ENCODE measurements at places on chromosomes 12 and 14.

DNA sequence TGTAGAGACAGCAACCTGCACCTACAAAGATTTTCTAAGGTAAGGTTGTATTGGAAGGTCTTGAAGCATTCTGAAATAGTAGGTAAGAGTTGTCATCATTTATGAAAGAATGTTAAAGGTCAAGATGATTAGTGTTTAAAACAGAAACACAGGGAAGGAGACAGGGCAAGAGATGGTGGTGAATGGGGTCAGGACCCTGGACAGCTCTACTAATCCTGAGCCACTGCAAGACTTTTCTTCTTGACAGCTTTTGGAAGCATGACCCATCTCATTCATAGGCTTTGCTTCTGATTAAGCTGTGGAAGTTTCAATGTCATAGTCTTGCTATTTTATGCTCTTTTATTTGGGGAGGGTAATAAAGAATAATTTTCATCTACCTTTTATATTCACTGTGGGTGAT, 75.5 kb upstream of the CAND1 start:
- peak; percentile 35 for DNase-seq

GRCh38 chr12:51676875-51677274, 85.8 kb downstream of the SCN8A start:
- no peak for DNase-seq

- DNase-seq, result peak; percentile 77
Measured at GRCh38 chr14:105087963-105088811, 23.0 kb upstream of the GPR132 start.

GRCh38 chr12:1695886-1696670, 5.2 kb downstream of the ADIPOR2 start:
- DNase-seq, result no peak

GRCh38 chr14:53217316-53217994, 64.3 kb upstream of the DDHD1 start:
- DNase-seq, result peak; percentile 83

- DNase-seq, result no peak
Measured at GRCh38 chr14:101561145-101561896, at the start of gene DIO3. Gene DIO3, plus strand, starts transcription at chr14:101561495.

- DNase-seq, result peak; percentile 82
Measured at GRCh38 chr14:24307575-24308341, at the start of gene CIDEB. Gene CIDEB, minus strand, starts transcription at chr14:24307977. Its CDS starts 119 bp downstream, at chr14:24307858.

DNA sequence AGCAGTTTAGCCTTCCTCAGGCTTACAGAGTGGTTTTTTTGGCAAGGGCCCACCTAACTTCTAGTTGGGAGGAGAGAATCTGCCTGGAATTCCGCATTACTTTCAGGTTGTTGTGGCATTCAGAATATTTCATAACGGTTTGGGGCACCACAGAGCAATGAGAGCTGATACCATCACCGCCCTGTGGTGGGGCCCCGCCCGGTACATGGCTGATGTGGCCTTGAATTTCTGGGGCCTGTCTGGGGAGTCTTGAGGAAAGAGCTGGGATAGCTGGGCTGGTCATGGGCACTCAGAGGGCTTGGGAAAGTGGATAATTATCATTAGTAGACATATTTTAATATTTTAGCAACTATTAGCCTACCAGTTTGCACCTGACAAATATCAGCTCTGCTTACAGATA, 4.2 kb downstream of the TESPA1 start:
- peak; percentile 35 for DNase-seq

DNA sequence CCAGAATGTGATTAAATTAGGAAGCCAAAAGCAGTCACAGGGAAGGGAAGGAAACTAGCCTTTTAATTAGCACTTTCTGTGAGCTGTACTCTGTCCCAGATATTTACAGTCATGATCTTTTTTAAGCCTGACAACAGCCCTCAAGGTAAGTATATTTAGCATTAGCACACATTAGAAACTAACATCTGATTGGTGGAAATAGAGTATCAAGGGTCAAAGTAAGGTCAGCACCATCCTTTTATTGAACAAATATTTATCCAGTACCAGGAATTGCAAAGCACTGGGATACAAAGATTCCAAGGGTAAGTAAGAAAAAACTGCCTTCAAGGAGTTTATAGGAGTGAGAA, 28.2 kb downstream of the RPGRIP1 start:
- no peak for DNase-seq

DNA sequence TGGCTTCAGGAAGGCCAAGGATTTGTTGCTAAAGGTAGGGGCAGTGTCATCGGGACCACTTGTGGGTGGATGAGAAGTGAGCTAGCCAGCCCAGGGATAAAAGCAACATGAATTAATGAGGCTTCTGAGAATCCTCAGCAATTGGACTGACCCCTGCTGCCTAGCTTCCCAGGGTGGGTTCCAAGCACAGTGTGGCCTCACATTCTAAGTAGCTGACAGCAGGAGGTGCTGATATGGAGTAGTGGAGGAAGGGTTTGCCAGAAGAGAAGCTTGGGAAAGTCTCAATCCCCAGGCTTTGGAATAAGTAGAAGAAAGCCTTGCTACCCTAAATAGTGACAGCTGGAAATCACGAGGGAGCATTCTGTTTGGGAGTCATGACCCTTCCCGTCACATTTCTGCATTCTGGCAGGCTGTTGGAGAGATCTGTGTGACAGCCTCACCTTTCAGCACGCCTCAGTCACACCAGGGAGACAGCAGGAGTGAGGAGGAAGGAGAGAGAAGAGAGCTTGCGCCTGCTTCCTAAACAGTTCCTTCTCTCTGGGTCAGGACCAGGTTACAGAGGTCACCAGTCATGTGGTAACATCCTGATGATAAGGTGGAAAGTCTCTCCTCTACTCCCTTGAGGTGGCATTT, 31.2 kb downstream of the DACT1 start:
- no peak for DNase-seq

DNA sequence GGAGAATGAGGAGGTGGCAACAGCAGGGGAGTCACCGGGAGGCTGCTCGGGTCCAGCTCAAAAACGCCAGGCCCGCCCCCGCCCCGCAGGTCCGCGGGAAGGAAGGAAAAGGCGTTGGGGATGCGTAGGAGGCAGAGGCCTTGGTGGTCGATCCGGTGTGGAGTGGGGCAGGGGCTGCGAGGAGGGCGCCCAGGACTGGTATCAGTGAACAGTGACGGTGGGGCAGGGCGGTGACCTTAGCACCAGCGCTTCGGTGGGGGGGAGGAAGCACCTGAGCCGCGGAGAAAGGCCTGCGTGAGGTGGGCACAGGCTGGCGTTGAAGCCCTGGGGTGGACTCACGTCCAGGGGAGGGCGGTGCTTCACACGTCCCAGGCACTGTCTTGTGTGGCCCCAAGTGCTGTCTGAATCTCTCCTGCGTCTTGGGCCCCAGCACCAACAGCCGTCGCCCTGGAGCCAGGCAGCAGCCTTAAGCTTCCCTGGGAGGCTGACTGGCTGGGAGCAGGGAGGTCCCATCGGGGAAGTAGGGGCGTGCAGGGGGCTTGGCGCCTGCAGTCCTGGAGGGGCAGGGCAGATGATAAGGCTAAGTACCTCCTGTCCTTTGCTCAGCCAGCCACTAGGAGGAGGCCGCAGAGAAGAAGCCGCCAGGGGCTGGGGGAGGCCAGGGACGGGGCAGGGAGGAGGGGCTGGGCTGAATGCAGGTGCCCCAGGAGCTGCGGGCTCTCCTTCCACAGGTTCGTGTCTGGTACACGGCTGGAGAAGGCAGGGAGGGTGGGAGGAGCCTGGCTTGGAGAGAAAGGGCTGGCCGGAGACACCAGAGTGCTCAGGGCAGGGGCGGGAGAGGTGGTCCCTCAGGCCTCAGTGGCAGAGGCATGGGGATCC, 26.5 kb downstream of the ZBTB42 start:
- peak; percentile 72 for DNase-seq

GRCh38 chr12:97640826-97641225, 178.2 kb downstream of the RMST start:
- no peak for DNase-seq

DNA sequence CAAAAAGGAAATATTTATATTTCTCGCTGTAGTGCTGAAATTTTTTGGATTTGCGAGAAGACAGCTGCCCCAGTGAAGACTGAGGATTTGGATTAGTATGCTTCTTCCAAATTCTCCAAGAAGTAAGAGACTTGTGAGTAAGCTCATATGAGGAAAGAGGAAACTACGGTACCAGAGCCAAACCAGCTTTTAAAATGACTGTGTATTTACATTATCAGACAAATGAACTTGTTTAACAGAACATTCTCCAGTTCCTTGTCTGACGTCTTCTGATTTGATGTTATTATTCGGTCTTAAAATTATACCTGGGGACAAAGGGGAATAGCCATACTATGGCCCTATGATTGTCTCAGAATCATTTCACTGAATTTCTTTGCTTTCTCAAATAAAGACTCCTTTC, 8.0 kb downstream of the CLEC12B start:
- no peak for DNase-seq

DNA sequence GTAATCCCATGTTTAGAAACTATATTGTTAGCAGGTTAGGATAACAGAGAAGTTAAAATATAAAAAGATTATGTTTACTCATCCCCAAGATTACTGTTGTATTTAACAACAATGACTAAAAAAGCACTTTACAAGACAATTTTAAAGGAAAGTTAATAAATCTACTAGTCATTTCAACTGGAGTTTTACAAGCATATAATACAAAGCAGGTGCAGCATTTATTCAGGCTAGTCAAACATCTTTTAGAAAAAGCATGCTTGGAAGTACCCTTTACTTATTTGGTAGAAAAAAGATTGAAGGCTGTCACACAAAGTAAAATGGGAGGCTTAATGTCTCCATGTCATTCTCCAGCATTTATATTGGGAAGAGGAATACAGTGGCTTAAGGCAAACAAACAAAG, 80.6 kb downstream of the HEATR5A start:
- no peak for DNase-seq

GRCh38 chr14:100769035-100769939, 42.6 kb downstream of the DLK1 start:
- DNase-seq, result no peak

DNA sequence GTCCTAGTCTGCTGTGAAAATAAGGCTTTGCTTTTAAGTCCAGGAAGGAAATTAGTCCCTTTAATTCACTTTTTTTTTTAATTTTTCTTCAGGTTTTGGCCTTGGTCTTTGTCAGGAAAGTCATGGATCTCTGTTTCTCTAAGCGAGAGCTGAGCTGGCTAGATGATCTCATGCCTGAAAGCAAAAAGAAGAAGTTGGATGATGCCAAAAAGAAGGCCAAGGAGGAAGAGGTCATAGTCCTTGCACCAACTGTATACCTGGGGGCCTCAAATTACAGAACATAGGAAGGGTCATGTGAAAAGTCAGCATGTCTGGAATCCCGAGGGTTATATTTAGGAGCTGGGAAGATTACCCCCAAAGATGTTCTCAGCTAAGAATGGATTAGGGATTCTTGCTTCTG, 72.3 kb downstream of the SLC4A8 start:
- no peak for DNase-seq

DNA sequence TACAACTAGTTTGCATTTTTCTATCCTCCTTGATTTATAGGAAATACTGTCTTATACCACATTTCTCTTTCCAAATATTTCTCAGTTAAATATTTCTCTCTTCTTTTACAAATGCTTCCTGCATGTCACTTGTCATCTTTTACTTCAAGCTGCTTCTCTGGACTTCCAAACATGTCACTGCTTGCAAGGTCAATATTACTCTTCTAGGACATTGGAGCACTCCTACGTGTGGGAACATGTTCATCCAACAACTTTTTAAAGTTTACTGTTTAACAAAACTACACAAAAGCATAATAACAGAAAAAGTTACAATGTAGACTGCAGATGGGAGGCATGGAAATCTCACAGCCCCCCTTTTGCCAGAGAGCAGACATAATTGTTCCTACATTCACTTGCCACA, 28.5 kb upstream of the CNTN1 start:
- no peak for DNase-seq

DNA sequence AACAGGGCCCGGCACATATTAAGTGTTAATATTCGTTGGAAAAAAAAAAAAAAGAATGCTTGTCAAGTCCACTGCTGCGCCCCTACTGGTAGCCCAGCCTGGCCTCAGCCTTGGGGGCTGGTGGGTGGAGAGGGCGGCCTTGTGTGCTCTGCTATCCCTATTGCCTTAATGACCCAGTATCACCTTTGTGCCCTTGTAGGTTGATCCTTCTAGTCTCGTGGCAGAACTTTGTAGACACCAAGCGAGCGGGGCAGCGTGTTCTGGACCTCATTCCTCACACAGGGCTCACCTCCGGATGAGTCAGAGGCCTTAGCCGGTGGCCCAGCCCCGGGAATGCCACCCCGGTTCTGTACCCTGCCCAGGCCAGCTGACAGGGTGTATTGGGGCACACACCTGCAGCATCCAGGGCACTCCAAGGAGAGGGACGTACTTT, 1.8 kb upstream of the RCOR1 start:
- peak; percentile 47 for DNase-seq

GRCh38 chr12:9068086-9068485, 47.6 kb downstream of the A2M start:
- no peak for DNase-seq

DNA sequence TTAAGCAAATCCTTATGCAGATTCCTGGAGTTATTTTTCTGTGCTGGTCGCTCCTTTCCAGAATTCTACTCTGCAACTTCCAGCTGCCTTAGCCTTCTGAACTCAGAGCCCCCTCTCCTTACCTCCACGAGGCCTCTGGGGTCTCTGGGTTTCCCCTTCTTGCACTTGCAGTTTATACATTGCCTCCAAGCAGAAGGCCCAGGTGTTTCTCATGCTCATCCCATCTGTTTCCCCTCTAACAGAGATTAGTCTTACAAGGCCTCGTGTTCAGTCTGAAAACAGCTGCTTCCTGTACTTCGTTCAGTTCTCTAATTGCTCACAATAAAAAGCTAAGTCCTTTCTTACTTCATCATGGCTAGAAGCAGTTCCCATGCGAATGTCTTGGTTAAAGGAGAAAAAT, 134.4 kb upstream of the FGD4 start:
- no peak for DNase-seq

- no peak for DNase-seq
Measured at GRCh38 chr12:113853491-113853890, 112.6 kb downstream of the RBM19 start.

DNA sequence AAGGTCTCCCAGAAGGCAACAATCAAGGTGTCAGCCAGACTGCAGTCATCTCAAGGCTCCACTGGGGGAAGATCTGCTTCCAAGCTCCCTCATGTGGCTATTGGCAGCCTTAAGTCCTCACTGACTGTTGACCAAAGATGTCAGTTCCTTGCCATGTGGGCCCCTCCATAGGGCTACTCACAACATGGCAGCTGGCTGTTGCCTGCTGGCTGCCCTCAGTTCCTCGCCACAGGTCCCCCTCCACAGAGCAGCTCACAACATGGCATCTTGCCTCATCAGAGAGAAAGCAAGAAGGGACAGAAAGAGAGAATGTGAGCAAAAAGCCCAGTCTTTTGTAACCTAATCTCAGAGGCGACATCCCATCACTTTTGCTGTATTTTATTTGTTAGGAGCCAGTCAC, 34.4 kb upstream of the EGLN3 start:
- no peak for DNase-seq

GRCh38 chr12:52392465-52393007, 7.1 kb upstream of the KRT84 start:
- DNase-seq, result no peak

GRCh38 chr12:45730348-45731189, 1.1 kb downstream of the ARID2 start:
- DNase-seq, result peak; percentile 37

DNA sequence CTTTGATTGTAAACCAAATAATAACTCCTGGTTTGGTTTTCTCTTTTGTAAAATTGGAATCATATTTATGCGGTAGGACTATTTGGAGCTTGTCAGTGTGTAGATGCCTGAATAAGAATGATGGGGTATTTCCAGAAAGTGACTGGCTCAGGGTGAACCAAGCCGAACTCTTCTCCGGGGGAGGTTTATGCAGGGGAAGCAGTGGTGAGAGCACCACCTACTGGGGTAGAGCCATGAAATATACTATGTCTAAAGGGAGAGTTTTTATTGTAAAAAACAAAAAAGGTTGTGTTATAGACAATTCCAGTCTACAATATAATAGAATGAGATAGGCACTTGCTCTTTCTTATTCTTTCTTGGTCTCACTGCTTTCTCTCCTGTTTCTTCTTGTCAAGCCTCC, 222.9 kb upstream of the SLC16A7 start:
- peak; percentile 35 for DNase-seq
